Vagina (tissue), 2 donors: ENCODE measurements at places on chromosomes 6 and 20. TPM values are rescaled to one million over a fixed set of nuclear protein-coding genes. Genes with fewer than 3 reads are reported as not detected.

- H3K27ac ChIP-seq, result no peak overlapping the region
- no peaks in the 10 kb centered on the region for H3K36me3 ChIP-seq
- H3K4me1 ChIP-seq, result no peaks in the 10 kb centered on the region
- no peaks in the 10 kb centered on the region for H3K27me3 ChIP-seq
Observed at GRCh38 chr6:7502743-7503142, 38.7 kb upstream of the DSP start.

DNA sequence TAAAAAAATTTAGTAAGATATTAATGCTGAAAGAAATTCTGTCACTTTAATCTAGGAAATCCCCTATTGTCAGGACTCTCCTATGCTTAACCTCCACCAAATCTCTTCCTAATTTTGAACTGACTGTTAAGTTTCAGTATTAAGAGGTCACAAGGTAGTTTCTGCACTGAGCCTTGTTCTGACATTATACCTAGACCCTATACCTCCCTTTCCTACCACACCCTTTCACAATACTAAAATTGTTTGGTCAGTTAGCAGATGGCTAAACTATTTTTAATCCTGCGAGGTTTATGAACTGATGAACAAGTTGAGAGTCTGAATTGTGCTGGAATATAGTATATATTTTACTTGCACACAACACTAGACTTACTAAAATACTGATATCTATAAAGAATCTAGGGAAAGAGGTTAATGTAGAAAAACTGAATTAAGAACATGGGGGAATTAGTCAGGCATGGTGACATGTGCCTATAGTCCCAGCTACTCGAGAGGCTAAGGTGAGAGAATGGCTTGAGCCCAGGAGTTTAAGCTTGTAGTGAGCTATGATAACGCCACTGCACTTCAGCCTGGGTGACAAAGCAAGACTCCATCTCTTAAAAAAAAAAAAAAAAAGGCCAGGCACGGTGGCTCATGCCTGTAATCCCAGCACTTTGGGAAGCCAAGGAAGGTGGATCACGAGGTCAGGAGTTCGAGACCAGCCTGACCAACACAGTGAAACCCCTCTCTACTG lies 51.5 kb downstream of the HBS1L start:
- no peak overlapping the region for H3K27ac ChIP-seq
- H3K4me3 ChIP-seq, result no peak overlapping the region
- H3K27me3 ChIP-seq, result no peaks in the 10 kb centered on the region
- DNase-seq, result no peak

DNA sequence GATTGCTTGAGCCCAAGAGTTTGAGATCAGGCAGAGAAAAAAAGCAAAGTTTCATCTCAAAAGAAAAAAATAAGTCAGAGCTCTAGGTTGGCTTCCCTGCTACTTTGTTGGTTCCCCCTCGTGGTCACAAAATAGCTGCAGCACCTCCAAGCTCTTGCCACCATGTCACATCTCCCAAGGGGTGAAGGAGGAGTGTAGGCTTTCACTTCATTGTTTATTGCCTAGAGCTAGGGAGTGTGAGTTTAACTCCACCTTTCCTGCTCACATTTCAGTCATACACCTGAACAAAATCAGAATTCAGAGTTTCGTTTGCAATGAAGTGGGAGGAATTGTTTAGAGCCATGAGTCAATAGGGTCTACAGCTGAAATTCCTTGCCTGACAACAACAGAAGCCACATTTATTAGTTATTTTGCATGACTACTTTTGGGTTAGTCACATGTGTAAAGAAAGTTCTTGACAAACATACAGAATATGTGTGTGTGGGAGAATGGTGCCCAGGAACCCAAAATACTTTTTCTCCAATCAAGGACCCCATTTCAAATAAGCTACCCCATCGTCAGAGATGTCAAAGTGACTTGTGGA lies 56.2 kb upstream of the UFL1 start:
- H3K4me3 ChIP-seq, result no peak overlapping the region
- no peaks in the 10 kb centered on the region for H3K36me3 ChIP-seq
- no peak for DNase-seq

Gene C20orf173
- total RNA-seq, result not detected

GRCh38 chr6:9272671-9273070 lies 837.3 kb upstream of the SLC35B3 start:
- no peaks in the 10 kb centered on the region for H3K36me3 ChIP-seq
- DNase-seq, result no peak
- no peaks in the 10 kb centered on the region for H3K27me3 ChIP-seq
- no peaks in the 10 kb centered on the region for H3K4me1 ChIP-seq

- DNase-seq, result no peak
- peaks cover 37% of the 10 kb centered on the region for H3K4me1 ChIP-seq
- H3K27me3 ChIP-seq, result no peaks in the 10 kb centered on the region
- peak overlapping the region; percentile 78 for H3K27ac ChIP-seq
- no peaks in the 10 kb centered on the region for H3K36me3 ChIP-seq
Observed at GRCh38 chr20:50501972-50502745, 8.0 kb upstream of the PTPN1 start.

GRCh38 chr20:7714549-7714948 lies 225.7 kb downstream of the HAO1 start:
- no peaks in the 10 kb centered on the region for H3K4me1 ChIP-seq
- no peak overlapping the region for H3K4me3 ChIP-seq
- no peak for DNase-seq

DNA sequence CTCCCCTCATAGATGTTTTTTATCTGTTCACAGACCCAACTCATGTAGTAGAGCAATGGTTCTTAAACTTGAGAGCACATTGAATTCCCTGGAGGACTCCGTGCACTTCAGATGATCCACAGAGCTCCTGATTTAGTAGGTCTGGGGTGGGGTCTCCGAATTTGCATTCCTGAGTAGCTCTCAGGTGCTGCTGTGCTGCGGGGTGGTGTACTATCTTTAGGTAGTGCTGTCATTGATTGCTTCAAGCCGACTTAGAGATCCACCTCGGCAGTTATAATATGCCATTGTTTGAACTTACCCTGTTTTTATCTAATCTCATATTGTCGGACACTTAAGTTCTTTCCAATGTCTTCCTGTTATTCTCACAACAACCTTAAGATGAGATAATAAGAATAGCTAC lies 45.0 kb downstream of the BMP2 start:
- H3K36me3 ChIP-seq, result no peaks in the 10 kb centered on the region
- no peak overlapping the region for H3K27ac ChIP-seq
- H3K4me3 ChIP-seq, result no peak overlapping the region
- no peaks in the 10 kb centered on the region for H3K27me3 ChIP-seq

GRCh38 chr6:138377042-138377441 lies 663 bp upstream of the SMIM28 start:
- no peaks in the 10 kb centered on the region for H3K4me1 ChIP-seq
- H3K36me3 ChIP-seq, result no peaks in the 10 kb centered on the region
- no peak overlapping the region for H3K27ac ChIP-seq
- H3K27me3 ChIP-seq, result no peaks in the 10 kb centered on the region
- H3K4me3 ChIP-seq, result no peak overlapping the region
- DNase-seq, result no peak

GRCh38 chr6:41711323-41712038 lies 23.9 kb downstream of the TFEB start:
- H3K27ac ChIP-seq, result peak overlapping the region; percentile 51
- H3K36me3 ChIP-seq, result no peaks in the 10 kb centered on the region
- no peaks in the 10 kb centered on the region for H3K27me3 ChIP-seq
- DNase-seq, result no peak
- H3K4me3 ChIP-seq, result no peak overlapping the region

DNA sequence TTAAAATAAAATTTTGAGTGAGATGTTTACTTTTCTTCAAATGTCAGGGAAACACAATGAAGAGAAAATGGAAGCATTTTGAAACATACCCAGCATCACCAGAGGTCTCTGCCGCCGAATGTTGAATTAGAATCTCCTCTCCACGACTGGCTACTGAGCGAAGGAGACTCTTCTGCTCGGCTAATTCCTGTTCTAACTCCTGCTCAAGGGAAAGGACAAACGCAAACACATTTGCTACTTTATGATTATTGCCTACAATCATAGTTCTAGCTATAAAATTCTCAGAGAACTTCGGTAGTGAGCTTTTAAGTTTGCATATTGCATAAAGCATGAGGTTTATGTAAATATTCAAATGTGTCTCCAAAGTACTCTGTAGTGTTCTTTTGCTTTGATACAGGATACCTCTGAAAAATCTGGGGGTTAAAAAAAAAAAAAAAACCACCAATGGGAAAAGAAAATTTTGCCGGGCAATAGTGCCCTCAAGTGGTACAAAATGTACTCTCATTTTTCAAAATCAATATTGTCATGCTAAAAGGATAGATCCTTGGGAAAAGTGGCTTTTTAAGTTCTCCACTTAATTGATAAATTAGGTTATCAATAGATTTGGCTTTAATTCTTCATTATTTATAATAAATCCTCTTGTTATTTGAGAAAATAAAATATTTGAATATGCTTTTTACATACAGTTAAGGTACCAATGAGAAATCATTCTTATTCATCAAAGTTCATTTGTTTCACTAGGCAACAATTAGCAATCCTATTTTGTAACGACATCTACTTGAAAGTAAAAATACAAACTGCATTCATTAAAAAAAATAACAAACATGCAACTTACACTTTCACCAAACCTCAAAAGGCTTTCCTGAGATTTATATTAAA lies 369.0 kb downstream of the SYNE1 start:
- H3K4me3 ChIP-seq, result no peak overlapping the region
- peaks cover 51% of the 10 kb centered on the region for H3K4me1 ChIP-seq
- no peaks in the 10 kb centered on the region for H3K36me3 ChIP-seq
- H3K27ac ChIP-seq, result peak overlapping the region; percentile 73
- no peaks in the 10 kb centered on the region for H3K27me3 ChIP-seq

Gene EBF4
- total RNA-seq, result 23.1 TPM

Gene BPIFB4
- total RNA-seq, result not detected

DNA sequence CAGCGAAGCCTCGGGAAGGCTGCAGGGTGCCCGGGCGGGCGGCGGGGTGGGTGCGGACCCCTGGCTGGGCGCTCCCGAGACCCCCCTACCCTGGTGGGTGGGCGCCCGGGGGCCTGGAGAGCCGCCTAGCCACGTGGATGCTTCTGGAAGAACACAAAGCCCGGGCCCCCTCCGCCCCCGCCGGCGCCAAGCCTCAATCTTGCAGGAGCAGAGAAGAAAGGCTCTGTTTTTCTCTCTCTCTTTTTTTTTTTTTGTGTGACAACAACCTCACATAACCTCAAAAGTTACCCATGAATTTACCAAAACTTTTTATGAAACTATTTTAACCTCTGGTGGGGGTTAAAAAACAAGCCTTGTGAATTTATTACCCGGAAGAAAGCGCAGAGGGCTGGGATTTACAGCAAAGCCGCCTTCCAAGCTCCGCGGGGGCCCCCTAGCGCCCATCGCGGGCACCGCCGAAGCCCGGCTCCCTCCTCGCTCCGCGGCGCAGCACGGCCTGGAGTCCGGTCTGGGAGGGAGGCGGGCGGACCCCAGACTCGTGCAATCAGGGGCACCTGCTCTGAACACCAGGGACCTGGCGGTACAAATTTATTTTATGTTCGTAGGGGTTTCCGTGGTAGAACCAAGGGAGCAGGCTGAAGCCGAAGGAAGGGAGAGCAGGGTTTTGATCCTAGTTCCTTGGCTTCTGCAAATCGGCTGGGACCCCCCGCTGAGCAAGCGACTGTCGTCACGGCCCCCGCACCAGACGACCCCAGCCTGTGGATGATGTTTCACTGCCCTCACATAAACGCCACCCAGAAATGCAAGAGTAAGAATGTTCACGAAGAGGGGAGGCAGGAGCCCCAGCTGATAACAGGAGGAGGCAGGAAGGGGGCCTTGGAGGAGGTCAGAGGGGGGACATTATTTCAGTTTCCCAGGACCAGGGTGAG lies 58.9 kb downstream of the ZNF831 start:
- H3K36me3 ChIP-seq, result no peaks in the 10 kb centered on the region
- H3K4me3 ChIP-seq, result peak overlapping the region; percentile 52
- peak overlapping the region; percentile 67 for H3K27ac ChIP-seq
- H3K4me1 ChIP-seq, result peaks cover 23% of the 10 kb centered on the region
- no peaks in the 10 kb centered on the region for H3K27me3 ChIP-seq

Gene PACSIN1
- 0.74 TPM for total RNA-seq

Gene IRF4
- 2.9 TPM for total RNA-seq

GRCh38 chr6:56242346-56242745 lies 5.0 kb downstream of the COL21A1 start:
- no peak for DNase-seq
- no peaks in the 10 kb centered on the region for H3K36me3 ChIP-seq
- H3K4me3 ChIP-seq, result no peak overlapping the region
- no peaks in the 10 kb centered on the region for H3K27me3 ChIP-seq

Gene COL10A1
- not detected for total RNA-seq

GRCh38 chr6:137978252-137978896 lies 111.3 kb downstream of the TNFAIP3 start:
- no peak overlapping the region for H3K4me3 ChIP-seq
- H3K4me1 ChIP-seq, result peaks cover 15% of the 10 kb centered on the region
- H3K36me3 ChIP-seq, result no peaks in the 10 kb centered on the region
- no peaks in the 10 kb centered on the region for H3K27me3 ChIP-seq
- no peak overlapping the region for H3K27ac ChIP-seq
- DNase-seq, result no peak

DNA sequence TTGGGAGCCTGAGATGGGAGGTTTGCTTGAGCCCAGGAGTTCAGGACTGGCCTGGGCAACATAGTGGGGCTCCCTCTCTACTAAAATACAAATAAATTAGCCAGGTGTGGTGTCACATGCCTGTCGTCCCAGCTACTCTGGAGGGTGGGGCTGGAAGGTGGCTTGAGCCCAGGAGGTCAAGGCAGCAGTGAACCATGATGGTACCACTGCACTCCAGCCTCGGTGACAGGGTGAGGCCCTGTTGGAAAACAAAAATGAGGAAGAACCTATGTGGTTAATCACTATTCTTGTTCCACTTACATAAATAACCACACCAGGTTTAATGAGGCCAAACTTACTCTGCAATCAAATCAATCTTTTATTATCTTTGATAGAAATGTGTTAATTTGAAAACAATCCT lies 5.4 kb downstream of the PPDPF start:
- H3K4me1 ChIP-seq, result peaks cover 25% of the 10 kb centered on the region
- H3K4me3 ChIP-seq, result no peak overlapping the region
- DNase-seq, result no peak

GRCh38 chr6:128557081-128557480 lies 36.7 kb upstream of the PTPRK start:
- no peaks in the 10 kb centered on the region for H3K36me3 ChIP-seq
- H3K27me3 ChIP-seq, result no peaks in the 10 kb centered on the region
- DNase-seq, result no peak

DNA sequence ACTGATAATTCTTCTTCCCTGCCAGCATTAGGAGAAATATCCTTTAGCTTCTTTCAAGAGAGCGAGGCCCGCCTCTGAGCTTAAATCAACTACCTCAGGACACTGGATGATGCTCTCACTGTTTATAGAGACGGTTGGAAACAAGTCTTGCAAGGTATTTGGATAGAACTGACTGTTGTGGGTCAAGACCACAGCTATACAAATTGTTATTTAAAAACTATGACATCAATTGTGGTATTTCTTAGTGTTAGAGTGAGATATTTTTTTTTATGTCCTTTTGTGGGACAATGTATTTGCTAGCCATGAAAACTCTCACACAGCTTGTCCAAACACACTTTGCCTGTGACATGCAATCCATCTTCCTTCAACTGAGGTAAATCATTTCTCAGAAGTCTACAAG lies 136.3 kb upstream of the PHACTR1 start:
- no peaks in the 10 kb centered on the region for H3K27me3 ChIP-seq
- H3K4me1 ChIP-seq, result peaks cover 9% of the 10 kb centered on the region
- DNase-seq, result no peak
- H3K4me3 ChIP-seq, result no peak overlapping the region

GRCh38 chr20:23037017-23037481 lies 1.9 kb downstream of the SSTR4 start:
- no peak overlapping the region for H3K4me3 ChIP-seq
- DNase-seq, result no peak
- no peaks in the 10 kb centered on the region for H3K36me3 ChIP-seq
- H3K27ac ChIP-seq, result no peak overlapping the region
